BJ (cell line): ENCODE measurements at places on chromosomes 6 and 20.

DNA sequence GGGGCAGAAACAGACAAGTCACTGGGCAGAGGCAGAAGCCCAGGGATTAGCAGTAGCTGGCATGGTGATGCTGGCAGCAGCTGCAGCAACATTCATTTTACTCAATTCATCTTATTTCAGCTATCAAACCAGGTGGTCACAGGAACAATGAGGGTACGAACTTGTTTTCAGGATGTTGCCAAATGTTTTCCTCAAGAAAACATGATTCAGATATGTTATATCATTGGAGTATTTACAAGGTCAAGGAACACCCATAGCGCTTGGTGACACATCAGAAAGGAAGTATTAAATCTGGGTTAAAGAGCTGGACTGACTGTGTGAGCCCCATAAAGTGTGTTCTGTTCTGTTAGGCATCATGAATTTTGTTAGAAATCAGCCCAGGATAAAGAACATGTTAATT lies 456.9 kb upstream of the ID4 start:
- DNase-seq = peak; percentile 28

DNA sequence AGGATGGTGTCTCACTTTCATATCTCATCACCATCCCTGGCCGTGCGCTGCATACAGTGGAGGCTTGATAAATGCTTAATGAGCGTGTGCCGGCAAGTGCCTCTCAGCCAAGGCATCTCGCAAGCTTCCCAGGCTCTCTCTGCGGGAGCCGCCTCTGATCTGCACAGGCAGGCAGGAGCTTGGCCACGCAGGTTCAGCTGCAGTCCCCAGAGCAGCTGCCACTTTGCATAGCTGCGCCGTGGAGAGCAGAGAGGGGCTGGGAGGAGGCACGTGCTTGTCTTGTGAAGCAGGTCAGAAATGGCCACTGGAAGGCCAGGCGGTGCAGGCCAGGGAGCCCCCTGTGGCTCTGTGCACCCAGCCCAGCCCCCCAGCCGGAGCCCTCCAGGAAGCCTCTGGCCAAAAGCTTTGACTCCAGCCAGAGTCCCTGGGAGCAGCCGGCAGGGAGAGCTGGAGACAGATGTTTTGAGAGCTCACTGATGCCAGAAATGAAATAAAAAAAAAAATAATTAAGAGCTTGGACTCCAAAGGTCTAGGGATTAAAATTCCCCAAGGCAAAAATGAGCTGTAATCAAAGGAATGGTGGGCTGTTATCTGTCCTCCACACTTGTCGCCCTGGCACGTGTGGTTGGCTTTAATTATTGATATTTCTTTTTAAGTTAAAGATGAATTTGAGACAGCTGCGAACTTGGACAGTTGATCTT lies 377.0 kb downstream of the CDH4 start:
- no peak for DNase-seq

- no peak for DNase-seq
Measured at GRCh38 chr20:45291526-45291925, 15.1 kb upstream of the RBPJL start.

DNA sequence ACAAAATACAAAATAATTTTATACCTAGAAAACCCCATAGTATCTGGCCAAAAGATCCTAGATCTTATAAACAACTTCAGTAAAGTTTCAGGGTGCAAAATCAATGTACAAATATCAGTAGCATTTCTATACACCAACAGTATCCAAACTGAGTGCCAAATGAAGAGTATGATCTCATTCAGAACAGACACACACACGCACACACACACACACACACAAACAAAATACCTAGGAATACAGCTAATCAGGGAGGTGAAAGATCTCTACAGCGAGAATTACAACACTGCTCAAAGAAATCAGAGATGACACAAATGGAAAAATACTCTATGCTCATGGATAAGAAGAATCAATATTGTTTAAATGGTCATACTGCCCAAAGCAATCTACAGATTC lies 49.2 kb downstream of the TOMM6 start:
- no peak for DNase-seq

- no peak for DNase-seq
Measured at GRCh38 chr6:43624786-43625288, 4.2 kb downstream of the GTPBP2 start.

- no peak for DNase-seq
Measured at GRCh38 chr6:108119769-108120141, 45.2 kb upstream of the OSTM1 start.

DNA sequence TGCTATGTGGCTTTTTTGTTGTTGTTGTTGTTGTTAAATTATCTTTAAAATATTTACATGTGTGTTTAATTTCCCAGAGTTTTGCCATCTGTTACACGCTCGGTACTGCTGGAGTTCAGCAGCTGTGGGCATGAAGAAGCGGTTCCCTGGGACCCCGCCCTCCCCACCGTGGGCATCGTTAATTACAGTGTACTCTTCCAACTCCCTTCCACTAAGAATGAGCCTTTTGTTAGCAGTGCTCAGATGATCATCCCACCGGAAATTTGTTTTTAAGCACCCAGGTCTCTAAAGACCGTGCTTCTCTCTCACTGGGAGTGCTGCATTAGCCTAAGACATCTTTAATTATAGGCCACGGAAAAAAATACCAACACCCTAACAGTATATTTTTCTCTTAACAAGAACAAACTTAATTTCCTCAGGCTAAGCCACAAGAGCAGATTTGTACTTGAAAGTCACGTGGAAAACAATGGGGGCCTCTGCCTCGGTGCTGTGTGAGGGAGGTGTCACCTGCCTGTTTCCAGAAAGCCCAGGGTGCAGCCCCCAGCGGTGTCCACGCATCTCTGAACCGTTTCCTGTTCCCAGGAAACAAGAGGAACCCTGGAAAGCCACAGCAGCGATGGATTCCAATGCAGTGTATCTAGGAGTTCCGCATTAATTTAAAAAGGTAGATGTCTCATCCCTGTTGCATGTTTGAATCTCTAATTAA lies 113.3 kb upstream of the FRMD1 start:
- DNase-seq = no peak

DNA sequence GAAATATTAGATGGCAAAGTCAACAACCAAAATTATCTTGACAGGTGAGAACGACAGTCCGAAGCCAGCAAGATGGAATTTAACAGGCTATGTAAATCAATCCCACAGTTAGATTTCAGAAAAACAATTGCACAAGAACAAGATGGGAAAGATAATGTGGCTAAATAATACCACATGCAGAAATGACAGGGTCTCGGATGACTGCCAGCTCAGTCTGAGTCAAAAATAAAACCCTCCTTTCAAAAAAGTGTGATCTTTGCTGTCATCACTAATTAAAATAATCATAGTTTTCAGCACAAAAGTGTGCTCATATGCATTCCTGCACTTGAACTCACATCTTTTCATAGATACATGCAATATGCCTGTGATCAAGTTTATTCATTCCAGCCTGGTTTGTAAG lies 25.9 kb downstream of the FOXQ1 start:
- no peak for DNase-seq

GRCh38 chr6:41277605-41278004 lies 8.9 kb downstream of the TREM1 start:
- DNase-seq = no peak

GRCh38 chr6:137417396-137417795 lies 76.8 kb downstream of the OLIG3 start:
- DNase-seq = no peak

DNA sequence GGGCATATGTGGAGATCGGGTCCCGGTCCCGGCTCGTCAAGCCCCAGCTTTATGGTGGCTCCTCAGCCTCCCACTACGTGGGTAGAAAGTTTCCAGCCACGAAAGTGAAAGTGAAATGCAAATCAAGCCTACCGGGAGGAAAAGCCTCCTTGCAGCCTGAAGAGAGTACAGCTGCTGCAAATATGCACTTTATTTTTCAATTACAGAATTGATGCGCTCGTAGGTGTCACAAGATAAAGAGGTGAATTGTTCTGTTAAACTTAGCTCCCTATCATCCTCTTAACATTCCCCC lies 373 bp upstream of the PCNA start:
- DNase-seq = no peak

DNA sequence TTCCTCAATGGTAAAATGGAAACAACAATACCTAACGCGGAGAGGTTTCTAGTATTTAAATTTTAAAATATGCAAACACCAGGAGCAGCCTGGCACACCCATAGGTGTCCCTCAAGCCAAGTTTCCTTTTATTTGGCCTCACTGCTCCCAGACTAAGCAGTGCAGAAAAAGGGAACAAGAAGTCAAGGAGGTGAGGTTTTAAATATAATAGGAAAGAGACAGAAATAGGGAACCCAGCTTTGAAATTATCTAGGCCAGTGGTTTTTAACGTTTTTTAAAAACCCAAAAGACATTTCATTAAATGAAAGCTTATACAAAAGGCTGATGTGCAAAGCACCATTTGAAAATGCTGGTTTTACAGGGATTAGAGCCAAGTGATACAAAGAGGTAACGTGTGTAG lies 109.6 kb downstream of the SLC22A3 start:
- DNase-seq = no peak

DNA sequence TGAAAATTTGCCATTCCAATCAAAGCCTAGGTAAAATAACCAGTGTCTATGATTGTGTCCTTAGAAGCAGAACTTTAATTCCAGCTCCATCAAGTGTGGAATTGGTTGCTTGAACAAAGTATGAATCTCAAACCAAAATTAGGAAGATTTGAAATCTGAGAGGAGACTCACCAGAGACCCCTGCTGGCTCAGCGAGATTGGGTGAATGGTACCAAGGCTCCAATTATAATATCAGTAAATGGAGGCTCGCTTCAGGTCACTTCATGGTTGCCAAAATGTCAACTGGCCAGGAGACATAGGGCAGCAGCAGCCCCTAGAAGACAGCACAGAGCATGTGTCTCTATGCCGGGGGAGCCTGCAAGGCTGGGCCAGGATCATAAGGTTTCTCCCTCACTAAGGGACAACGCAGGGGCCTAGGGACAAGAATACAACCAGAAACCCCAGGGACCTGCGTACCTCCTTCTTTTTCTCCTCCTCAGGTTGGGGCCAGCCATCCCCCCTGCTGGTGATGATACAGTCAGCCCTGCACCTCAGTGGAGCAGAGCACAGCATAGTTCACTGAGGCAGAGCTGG lies 14.0 kb downstream of the RBL1 start:
- no peak for DNase-seq

DNA sequence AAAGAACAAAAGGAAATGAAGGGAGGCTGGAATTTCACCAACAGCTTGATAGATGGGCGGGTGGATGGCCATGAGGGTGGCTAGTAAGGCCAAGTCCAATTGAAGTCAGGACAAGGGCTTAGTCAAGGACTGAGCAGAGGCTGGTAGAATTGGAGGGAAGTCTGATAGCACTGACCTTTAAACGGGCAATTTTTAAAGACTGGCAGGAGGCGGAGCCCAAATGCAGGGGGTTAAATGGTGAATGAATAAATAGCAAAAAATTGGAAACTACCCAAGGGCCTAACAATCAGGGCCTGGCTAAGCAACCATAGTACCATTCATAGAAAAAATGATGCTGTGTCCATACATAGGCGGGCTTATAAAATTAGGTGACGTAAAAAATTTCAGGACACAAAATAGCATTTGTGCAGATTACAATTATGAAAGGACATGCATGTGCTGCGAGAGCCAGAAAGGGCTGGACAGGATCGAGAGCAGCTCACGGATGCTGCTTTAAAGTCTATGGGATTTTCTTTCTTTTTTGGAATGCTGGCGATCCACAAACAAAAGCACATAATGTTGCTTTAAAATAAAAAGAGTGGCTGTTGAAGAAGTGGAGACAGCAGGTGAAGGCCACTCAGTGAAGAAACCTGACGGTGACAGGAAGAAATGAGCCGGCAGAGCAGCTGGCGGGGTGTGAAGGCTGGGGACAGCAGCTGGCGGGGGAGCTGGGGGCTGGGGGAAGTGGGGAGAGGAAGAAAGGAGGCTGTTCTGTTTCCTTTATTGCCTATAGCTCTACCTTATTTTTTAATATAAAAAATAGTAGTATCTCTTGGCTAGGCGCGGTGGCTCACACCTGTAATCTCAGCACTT lies 42.8 kb upstream of the TAF8 start:
- no peak for DNase-seq

- DNase-seq = no peak
Measured at GRCh38 chr6:134105940-134106339, 53.5 kb upstream of the SLC2A12 start.

DNA sequence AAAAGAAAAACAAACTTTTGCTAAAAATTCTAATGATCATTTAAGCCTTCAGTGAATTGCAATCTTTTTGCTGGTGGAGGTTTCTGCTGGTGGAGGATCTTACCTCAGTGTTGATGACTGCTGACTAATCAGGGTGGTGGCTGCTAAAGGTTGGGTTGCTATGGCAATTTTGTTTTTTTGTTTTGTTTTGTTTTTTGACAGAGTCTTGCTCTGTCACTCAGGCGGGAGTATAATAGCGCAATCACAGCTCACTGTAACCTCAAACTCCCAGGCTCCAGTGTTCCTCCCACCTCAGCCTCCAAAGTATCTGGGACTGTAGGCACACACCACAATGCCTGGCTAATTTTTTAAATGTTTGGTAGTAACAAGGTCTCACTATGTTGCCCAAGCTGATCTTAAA lies 94.7 kb downstream of the ANKRD6 start:
- no peak for DNase-seq

GRCh38 chr6:44655412-44656342 lies 268.2 kb downstream of the CDC5L start:
- DNase-seq = no peak

GRCh38 chr6:150175586-150176151 lies 32.8 kb downstream of the PPP1R14C start:
- no peak for DNase-seq

- no peak for DNase-seq
Measured at GRCh38 chr6:10999994-11000393, 44.1 kb downstream of the ELOVL2 start.

GRCh38 chr6:150251566-150252186 lies 108.8 kb downstream of the PPP1R14C start:
- DNase-seq = no peak

GRCh38 chr6:87102151-87102621 lies 7.3 kb upstream of the CGA start:
- DNase-seq = no peak

GRCh38 chr20:47353239-47353691 lies 3.2 kb downstream of the ZMYND8 start:
- DNase-seq = no peak

DNA sequence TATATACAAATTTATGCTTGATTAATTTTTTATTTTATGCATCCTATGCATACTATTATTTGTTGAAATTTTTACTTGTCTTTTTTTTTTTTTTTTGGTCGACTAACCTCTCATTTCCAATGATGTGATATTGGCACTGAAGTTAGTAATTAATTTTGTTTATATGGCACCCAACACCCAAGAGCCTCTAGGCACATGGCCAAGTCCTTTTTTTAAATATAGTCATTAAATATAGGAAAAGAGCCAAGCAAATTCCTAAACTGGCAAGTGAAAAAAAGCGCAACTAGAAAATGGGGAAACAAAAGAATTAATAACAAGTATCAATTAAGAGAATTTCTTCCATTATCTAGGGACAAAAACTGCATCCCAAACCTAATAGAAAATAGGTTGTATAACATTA lies 85.5 kb upstream of the HS3ST5 start:
- no peak for DNase-seq

DNA sequence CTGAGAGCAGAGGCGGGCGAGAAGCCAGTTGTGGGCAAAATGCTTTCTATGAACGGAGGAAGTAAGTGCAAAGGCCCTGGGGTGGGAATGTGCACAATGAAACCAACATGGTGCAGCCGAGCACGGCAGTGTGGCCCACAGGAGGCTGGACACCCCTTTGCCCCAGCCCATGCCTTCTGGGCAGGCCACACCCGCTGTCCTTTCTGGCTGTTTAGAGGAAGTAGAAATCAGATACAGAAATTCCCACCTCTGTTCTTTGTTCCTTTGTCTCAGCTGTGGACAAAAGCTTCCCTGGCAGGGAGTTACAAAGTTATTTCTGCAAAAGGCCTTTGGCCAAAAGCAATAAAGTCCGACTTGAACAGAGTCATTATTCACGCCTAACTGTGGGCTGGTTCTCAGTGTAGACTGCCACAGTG lies 11.9 kb downstream of the SULF2 start:
- no peak for DNase-seq

GRCh38 chr6:33710296-33711121 lies 991 bp downstream of the UQCC2 start:
- DNase-seq = no peak
